ENCODE measurements at places on chromosomes 5 and 9.

DNA sequence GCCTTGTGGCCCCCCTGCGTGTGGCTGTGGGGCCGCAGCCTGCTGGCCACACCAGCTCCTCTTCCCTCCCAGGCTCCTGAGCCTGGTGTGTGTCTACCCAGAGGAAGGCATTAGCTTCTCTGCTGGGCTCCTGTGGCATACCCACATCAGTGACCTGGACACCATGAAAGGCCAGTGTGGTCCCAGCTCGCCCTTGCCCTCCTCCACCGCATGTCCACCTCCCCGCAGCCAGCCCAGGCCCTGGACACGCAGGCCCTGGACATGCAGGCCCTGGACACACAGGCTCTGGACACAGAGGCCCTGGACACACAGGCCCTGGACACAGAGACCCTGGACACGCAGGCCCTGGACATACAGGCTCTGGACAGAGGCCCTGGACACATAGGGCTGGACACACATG, 153.4 kb upstream of the PPP1R26 start:
- no peak for DNase-seq

- DNase-seq = no peak
These were observed 12.7 kb upstream of the FCN1 start for GRCh38 chr9:134930398-134930797.

DNA sequence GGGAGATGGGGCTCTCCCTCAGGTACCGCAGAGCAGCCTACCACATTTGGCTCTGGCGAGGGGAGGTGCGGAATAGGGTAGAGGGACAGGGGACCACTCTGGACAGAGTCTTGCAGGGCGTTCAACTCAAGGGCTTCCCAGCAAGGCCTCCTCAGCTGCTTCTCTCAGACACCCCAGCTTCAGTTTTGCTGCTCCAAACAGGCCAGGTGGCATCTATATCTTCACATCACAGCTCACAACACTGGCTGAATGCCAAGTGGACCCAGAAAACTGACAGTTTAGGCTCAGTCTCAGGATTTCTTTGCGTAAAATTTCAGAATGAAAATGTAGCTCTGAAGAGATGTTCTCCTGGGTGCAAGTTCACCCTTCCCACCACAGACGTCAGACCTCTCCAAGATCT, 592.6 kb upstream of the ADAMTS16 start:
- no peak for DNase-seq

GRCh38 chr9:89524963-89525362, 27.1 kb upstream of the SEMA4D start:
- DNase-seq = no peak

DNA sequence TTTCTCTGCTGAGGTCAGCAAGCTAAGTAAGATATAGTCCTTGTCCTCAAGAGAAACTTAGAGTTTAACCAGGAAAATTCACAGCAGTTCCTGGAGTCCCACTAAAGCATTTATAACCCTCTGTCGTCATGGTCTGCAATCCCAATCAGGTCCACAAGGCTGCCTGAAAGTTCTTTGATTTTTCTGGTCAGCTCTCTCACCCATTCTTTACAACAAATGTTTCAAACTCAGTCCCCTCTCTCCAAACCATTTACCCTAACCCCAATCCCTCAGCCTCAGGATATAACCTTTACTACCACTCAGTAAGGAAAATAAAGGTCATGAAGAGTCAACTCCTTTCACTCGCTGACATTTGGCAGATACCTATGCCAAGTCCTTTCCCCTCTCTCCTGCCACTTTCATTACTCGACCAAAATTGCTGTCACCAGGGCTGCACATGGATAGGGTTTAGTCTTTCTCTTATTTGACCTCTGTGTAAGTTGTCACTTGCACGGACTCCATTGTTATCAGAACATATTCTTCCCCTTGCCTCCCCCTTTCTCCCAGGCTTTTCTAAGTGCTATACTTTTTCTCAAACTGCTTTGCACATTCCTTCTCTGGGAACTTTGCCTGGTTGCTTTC, 936.6 kb downstream of the NR2F1-AS1 start:
- no peak for DNase-seq

DNA sequence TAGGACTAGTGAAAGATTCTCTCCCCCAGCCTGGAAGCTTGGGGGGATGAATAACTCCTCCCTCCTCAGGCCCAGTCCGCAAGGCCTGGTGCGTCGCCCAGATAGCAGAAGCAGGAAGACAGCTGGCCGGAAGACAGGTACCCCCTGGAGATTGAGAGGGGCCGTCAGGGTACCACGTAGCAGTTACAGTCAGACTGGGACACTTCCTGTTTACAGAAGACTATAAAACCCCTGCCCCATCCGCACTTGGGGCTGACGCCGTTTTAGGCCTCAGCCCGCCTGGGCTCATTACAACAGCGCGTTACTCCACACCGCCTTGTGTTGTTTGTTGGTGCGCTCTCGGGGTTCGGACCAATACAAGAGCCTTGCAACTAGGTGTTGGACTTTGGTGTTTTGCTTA, 15.4 kb downstream of the SEMA6A start:
- no peak for DNase-seq

DNA sequence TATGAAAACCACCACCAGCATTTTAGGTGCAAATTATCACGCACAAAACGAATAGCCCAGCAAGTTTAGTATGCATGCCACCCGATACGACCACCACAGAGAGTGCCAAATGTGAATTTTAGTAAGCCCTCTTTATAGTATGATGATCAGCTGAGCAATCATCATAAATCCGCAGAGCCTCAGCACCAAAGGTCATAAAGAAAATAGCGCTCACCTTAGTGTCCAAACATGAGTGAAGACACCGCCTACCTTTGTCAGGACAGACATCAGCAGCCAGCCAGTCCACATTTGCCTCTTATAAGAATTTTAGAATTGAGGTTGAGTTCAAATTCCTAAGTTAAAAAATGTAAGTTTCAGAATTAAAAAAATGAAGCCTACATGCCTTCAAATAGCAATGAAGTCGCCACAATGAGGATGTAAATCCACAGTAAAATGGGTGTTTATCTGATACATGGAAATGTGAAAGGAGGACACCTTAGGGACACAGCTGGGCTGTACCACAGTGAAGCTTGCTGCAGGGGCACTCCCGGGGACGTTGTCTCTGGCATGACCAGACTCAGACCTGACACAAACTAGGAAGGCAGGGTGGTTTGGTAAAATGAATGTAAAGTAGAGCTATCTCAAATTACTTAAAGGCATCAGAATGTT, 149.0 kb downstream of the AUH start:
- peak; percentile 37 for DNase-seq

DNA sequence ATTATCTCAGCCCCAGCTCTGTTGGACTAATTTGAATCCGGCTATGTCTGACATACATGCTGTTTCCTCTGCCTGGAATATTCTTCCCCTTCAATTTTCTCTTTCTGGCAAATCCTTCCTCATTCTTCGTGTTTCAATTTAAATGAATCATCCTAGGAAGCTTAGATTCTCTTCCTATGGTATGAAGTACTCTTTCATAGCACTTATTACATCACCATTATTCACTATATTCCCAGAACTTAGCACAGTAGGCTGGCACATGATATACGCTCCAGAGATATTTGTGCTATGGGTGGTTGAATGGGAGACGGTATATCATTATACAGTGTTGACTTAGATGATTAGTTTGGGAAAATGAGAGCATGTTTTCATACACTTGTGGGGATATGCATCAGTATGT, 91.0 kb upstream of the JAK2 start:
- DNase-seq = no peak

DNA sequence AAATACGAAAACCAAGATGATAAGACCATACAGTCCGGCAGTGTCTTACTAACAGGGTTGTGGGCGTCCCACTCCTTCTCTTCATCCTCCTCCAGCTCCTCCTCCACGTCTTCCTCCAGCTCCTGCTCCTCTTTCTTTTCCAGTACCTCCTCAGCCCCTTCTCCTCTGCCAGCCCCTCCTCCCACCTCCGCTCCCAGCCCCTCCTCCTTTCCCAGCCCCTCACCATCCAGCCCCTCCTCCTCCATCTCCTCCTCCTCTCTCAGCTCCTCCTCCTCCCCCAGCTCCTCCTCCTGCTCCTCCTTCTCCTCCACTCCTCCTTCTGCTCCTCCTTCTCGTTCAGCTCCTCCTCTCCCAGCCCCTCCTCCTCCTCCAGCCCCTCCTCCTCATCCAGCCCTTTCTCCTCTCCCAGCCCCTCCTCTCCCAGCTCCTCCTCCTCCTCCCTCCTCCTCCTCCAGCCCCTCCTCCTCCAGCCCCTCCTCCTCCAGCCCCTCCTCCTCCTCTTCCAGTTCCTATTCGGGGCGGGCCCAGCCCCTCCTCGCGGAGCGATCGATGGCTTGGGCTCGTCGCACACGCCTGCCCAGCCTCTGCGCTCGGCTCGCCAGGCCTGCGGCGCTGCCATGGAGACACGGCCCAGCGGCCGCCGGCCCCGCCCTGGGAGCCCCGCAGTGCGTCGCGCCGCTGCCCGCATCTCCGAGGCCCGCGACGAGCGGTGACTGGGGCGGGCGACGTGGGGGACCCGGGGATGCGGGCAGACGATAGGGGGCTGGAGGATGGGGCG, at the start of gene BRD3OS:
BRD3OS (plus strand) TSS at position 654 of the 778 bp plus-strand sequence. CDS start 1,267 bp downstream, outside the sequence.
- DNase-seq = peak; percentile 98

GRCh38 chr5:45847877-45848276, 151.7 kb upstream of the HCN1 start:
- DNase-seq = no peak

Measured in trophoblast cell (in vitro differentiated cells and primary cell).